ENCODE measurements at places on chromosomes 3 and 15.
A peak's percentile ranks its signal among the peaks of the same experiment; 100 is the strongest.

GRCh38 chr3:52539010-52539653 is 2.7 kb downstream of the UQCC5 start:
- DNase-seq = no peak

GRCh38 chr15:27422997-27423396 is 452.0 kb downstream of the GABRG3 start:
- DNase-seq = no peak

DNA sequence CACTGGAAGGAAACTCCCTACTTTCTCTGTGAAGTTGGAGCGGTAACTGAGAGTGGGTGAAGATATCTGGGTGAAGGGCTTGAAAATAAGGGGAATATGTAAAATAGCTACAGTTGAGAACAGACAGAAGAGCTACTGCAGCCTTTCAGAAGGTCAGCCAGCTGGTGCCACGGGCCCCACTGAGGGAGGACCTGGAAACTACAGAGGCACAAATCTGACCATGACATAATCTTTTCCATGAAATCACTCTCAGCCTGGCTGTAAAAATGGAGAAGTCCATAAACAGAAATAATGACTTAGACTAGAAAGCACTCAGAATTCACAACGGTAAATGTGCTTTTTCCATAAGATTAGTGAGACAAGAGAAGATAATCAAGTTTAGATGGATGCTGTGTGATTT is 46.4 kb downstream of the ST3GAL6 start:
- peak; percentile 38 for DNase-seq

GRCh38 chr3:16050641-16051467 is 123.6 kb upstream of the GALNT15 start:
- peak; percentile 95 for DNase-seq

GRCh38 chr3:127093312-127093711 is 99.6 kb upstream of the PRR23E start:
- DNase-seq = no peak

DNA sequence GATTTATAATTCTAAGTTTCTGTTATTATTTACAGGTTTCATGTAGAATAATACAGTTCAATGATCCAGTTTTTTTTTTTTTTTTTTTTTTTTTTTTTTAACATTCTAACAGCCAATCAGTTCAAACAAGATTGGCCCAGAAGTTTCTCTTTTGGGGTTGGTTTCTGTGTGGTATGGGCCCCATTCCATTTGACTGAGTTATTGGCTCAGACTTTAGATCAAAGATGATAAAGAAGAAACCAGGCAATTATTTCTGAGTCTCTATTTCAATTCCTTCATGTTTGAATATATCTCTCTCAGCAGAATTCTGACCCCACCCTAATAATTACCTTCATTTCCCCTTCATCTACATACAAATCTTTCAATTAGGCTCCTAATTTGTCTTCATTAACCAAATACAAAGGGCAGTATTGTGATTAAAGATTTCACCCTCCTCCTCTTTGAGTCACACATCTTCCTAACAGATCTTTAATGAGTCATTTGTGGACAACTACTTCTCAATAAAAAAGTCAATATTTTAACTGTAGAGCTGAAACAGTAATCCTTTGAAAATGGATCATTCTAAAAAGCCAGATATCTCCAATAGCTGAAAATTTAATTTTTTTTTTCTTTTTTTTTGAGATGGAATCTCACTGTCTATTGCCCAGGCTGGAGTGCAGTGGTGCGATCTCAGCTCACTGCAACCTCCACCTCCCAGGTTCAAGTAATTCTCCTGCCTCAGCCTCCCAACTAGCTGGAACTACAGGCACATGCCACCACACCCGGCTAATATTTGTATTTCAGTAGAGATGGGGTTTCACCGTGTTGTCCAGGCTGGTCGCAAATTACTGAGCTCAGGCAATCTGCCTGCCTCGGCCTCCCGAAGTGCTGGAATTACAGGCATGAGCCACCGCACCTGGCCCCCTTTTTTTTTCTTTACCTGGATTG is 878.8 kb downstream of the NAALADL2 start:
- no peak for DNase-seq

DNA sequence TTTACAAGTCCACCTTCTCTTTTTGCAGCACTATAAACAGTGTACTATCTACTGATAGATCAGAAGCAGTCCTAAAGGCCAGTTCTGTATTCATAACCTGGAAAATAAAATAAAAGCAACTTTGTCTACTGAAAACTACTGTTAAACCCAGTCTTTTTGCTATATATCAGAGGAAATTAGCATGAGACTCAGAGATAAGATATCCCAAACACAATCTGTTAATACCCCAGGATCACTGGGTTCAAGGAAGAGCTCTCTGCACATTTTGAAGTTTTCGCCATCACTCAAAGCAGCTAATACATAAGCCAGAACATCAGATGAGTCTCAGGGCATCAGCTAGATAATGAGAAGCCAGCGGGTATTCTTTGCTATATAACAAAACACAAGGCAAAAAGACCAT is 21.8 kb downstream of the OSBPL10 start:
- DNase-seq = no peak

- DNase-seq = peak; percentile 44
Observed at GRCh38 chr3:50336452-50337174, 4.0 kb downstream of the RASSF1 start.

DNA sequence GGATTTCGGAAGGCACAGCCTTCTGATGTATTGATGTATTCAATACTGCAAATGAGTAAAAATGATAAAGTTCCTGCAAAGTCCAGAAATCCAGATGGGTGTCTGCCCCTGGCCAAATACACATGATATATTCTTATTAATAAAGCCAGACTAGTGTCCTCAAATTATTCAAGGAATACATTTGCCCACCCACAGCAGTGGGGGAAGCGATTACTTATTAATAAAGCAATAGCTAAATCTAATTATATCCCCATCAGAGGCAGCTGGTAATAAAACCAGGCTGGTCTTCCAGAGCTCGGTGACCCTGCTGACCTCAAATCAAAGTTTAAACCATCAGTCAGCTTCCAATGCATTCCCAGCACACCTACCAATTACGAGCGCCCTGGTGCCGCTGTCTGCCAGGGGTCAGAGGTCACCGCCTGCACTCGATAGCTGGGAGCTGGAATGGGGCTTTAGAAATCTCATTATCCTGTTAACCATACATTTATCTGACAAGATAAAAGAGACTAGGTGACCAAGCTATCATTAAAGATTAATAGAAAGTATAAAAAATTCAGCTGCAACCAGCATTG is 330.3 kb downstream of the UACA start:
- DNase-seq = no peak

GRCh38 chr3:4739289-4740236 is 239.7 kb upstream of the BHLHE40 start:
- no peak for DNase-seq

- DNase-seq = no peak
Observed at GRCh38 chr3:149474250-149474817, at the start of gene TM4SF4. Gene TM4SF4 (plus strand): TSS chr3:149474697. CDS start chr3:149474878, 181 bp downstream.

- peak; percentile 7 for DNase-seq
Observed at GRCh38 chr15:32688151-32688639, 29.6 kb upstream of the GREM1 start.

DNA sequence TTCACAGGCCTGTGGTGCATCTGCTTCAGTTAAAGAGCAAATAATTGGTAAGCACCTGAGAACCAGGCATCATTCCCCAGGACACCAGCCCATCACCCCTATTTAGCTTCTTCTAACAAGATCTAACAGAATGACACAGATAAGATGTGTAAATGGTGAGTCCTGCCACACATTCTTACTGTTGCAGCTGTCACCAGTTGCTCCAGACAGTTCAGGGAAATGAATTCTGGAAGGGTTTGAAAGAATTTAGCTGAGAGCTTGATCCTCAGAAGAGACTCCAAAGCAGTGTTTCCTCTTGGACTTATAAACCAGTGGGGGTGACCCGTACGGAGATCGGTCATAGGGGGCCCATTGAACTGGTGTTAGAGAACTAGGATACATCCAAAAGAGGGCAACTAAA is 238.0 kb downstream of the MEX3B start:
- DNase-seq = no peak

DNA sequence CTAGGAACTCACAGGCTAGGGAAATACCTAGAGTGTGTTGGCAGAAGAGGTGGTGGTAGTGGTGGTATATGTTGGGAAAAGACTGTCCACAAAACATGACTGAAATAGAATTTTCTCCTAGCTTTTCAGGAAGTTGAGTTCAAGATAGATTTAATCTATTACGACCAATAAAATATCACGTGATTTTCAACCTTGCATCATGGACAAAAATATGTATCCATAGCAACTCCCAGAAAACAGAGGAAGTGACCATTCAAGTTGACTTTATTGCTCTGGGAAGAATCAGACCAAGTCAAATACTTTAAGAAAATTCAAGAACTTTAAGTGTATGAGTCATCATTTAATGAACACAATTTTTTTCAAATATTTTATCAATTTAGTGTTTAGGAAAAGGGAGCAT is 347.0 kb upstream of the ZNF385D start:
- no peak for DNase-seq

DNA sequence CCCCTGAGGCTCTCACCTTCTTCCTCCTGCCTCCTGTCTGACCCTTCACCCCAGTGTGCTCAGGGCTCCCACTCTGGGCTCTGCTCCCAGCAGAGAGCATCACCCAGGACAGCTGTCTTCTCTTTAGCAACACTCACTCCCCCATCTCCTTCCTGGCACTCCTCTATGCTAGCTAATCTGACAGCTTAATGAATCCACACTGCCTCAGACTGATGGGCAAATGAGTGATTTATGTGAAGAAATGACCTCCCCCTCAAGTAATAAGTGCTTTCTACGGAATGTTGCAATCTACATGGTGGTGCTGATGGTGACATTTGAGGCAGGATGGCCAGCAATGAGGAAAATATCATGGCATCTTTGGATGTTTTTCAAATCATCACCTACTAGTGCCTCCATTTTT is 83.6 kb downstream of the LSM3 start:
- DNase-seq = no peak

GRCh38 chr3:97815149-97815917 is 6.5 kb upstream of the CRYBG3 start:
- DNase-seq = no peak

- peak; percentile 90 for DNase-seq
Observed at GRCh38 chr3:159854500-159855124, 134.0 kb upstream of the IL12A start.

- DNase-seq = no peak
Observed at GRCh38 chr15:40633178-40633577, 39.1 kb downstream of the KNL1 start.

- peak; percentile 83 for DNase-seq
Observed at GRCh38 chr15:98442379-98442833, 205.9 kb upstream of the IGF1R start.

- no peak for DNase-seq
Observed at GRCh38 chr3:134956844-134957243, 161.8 kb downstream of the EPHB1 start.

DNA sequence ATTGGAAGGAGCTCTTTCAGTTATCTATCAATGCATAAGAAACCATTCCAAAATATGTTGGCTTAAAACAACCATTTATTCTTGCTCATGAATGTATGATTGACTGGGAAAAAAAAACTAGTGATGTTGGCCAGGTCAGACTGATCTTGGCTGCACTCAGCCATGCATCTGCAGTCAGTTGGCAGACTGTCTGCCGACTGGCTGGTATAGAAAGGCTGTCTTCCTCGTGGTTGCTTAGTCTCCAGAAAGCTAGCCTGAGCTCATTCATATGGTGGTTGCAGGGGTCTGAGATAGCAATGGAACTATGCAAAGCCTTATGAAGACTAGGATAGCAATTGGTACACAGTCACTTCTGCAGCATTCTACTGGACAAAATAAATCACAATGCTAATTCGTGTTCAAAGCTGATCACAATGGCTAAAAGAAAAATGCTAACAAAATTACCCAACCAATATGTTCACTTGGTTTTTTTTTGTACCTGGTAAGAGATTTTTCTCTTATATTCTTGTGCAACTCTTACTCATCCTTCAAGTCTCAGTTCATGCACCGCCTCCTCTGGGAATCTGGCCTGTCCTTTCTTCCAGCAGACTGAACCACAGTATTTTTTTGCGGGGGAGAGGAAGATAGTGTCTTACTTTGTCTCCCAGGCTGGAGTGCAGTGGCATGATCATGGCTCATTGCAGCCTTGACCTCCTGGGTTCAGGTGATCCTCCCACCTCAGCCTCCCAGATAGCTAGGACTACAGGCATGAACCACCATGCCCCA is 126.8 kb downstream of the KCNAB1 start:
- no peak for DNase-seq

GRCh38 chr15:52737720-52738119 is 52.4 kb downstream of the ONECUT1 start:
- DNase-seq = no peak

DNA sequence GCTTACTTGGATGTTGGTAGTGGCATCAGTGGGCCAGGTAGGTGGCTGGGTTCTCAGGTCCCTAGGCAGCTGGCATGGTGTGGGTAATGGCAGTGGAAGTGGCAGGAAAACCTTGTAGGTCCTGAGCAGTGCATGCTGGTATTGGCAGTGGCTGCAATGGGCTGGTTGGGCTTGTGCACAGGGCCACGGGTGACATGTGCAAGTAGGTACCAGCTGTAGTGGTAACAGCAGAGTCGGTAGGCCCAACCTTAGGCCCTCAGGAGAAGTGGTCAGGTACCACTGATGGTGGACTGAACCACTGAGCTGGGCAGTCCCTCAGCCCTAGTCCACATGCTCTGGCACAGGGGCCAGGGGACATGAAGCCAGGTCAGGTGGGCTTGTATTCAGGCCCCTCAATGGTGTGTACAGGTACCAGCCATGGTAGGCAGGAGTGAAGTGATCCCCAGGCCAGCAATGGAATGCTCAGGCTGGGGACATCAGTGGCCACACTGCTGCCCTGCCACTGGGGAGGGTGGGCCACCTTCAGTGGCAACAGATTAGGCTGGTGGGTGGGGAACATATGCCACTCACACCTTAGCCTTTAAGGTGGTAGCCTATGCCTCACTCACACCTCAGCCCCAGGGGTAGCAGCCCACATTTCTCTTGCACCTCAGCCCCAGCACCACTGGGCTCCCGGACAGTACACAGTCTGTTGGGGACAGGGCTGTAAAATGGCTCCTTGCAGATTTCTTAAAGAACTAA is 118.1 kb downstream of the LRRK1 start:
- DNase-seq = no peak

DNA sequence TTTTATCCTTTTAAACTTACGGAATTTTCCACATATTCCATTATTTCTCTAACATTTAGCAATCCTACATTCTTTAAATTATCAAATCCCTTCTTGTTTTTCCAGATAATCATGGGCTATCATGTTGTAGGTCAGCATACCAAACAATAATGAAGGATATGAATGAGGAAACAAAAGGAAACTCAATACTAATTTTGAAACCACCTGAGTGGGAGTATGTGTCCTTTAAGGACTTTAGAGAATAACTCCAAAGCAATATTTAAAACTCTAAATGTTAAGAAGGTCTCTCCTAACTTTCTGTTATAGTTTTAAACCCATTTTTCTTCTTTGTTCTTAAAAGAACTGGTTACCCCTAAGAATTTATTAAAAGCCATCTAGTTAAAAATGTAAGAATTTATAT is 43.0 kb downstream of the TP53BP1 start:
- no peak for DNase-seq

- no peak for DNase-seq
Observed at GRCh38 chr3:122318620-122319019, 6.4 kb upstream of the CSTA start.

GRCh38 chr3:78742491-78742890 is 1025.3 kb downstream of the ROBO1 start:
- no peak for DNase-seq

- no peak for DNase-seq
Observed at GRCh38 chr3:107997671-107998070, 93.2 kb downstream of the CD47 start.

All from dermis blood vessel endothelial cell (primary cell).